ENCODE measurements at places on chromosomes 7 and 10. TPM values are rescaled to one million over a fixed set of nuclear protein-coding genes. Genes with fewer than 3 reads are reported as not detected.

The TMEM236 gene
- 0.28 TPM for total RNA-seq

The NIPSNAP2 gene
- total RNA-seq = 11.6 TPM

The OGDHL gene
- 67.9 TPM for total RNA-seq

DNA sequence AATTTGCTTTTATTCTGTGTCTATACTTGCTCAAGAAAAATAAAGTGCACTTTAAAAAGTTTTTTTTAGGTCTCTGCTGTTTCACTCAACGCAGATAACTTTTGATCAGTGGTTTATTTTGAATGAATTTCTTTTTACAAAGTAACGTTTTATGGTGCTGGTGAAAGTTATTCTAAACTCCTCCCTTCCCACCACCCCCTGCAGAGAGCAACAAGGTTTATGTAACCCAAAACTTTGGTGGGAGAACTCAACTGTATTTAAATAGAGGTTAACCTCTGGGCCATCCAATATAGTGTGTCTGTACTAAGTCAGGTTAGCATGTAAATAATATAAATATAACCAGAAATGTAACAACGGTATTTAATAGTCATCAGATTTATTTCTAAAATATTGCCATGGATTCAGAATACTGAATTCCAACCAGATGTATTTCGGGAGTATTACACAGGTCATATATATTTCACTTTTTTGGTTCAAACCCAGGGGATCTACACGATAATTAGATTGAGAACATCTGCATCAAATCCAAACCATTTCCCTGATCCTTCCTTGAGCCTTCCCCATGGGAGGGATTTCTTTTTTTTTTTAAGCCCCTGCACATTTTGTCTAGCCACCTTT is 3.9 kb upstream of the CUX1 start:
- no peaks in the 10 kb centered on the region for H3K27me3 ChIP-seq
- no peak overlapping the region for H3K27ac ChIP-seq
- H3K4me1 ChIP-seq = peaks cover 13% of the 10 kb centered on the region
- DNase-seq = no peak
